Fibroblast of skin of back (primary cell): ENCODE measurements at places on chromosomes 4 and X.

GRCh38 chr4:18057821-18058533 is 36.4 kb upstream of the LCORL start:
- DNase-seq: no peak

- DNase-seq: no peak
Measured at GRCh38 chrX:44903830-44904530, 31.0 kb downstream of the KDM6A start.

DNA sequence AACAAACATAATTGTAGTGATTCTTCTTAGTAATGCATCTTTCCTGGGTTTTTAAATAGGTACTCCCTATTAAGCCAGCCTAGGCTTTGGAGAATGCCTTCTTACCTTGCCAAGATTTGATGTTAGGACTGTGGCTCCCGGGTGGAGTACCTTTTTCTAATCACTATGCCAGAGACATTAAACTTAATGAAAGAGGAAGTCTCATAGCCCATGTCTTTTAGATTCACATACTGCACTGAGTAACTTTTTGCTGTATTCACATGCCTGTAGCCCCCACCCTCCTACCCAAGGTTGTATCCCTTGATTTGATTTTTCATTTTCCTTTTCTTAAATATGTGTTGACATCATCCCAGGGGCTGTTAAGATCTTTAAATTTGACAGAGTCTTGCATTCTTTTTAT is 104.2 kb upstream of the TLR2 start:
- no peak for DNase-seq

DNA sequence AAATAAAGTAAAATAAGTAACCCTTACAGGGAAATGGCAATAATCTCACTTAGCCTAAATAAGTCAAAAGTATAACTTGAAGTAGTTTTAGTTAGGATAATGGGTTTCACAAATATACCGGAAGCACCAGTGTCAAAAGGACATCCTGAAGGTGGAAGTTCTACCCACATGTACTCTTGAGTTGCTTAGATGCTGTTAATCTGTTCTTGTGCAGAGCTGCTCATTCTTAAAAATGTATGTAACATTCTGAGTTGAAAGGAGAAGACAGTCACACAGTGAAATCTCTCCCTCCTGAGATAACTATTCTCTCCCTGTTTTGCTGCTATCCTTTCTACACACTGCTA is 11.2 kb upstream of the CCNG2 start:
- no peak for DNase-seq

DNA sequence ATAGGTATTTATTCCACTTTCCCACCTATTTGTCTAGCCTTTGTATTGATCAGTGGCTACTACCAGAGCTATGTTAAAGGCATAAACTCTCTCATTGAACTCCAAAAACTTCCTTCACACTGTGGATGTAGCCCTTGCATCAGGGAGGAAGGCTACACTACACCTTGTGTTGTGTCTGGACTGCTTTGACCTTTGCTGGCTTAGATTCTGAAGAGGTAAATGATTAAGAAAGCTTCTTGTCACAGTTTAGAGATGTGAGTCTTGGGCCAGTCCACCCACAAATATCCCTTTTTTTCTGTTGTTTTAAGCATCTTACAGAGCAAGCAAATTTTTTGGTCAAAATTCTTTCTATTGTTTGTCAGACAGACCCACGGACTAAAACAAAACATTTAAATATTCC is 1.9 kb downstream of the ENPEP start:
- no peak for DNase-seq

DNA sequence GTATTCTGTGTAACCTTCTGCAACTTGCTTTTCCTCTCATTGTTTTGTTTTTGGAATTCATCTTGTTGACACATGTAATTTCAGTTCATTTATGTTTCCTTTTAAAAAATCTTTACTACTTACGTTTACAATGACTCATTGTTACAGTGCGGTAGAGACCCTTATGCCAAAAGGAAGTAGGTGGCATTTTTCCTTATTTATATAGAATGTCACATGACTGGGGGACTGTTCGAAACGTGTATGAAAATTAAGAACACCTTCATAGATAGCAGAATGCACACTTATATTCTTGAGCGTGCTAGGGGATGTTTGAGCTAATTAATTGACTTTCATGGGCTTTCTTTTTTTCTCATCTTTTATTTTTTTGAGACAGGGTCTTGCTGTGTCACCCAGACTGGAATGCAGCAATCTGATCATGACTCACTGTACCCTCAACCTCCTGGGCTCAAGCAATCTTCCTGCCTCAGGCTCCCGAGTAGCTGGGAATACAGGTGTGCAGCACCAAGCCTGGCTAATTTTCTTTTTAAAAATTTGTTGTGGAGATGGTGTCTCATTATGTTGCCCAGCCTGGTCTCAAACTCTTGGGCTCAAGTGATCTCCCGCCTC is 7.3 kb downstream of the REPS2 start:
- no peak for DNase-seq

- no peak for DNase-seq
Measured at GRCh38 chr4:40870150-40870549, 120.4 kb downstream of the NSUN7 start.
